HCT116 (cell line): ENCODE measurements at places on chromosomes 16 and 17.

DNA sequence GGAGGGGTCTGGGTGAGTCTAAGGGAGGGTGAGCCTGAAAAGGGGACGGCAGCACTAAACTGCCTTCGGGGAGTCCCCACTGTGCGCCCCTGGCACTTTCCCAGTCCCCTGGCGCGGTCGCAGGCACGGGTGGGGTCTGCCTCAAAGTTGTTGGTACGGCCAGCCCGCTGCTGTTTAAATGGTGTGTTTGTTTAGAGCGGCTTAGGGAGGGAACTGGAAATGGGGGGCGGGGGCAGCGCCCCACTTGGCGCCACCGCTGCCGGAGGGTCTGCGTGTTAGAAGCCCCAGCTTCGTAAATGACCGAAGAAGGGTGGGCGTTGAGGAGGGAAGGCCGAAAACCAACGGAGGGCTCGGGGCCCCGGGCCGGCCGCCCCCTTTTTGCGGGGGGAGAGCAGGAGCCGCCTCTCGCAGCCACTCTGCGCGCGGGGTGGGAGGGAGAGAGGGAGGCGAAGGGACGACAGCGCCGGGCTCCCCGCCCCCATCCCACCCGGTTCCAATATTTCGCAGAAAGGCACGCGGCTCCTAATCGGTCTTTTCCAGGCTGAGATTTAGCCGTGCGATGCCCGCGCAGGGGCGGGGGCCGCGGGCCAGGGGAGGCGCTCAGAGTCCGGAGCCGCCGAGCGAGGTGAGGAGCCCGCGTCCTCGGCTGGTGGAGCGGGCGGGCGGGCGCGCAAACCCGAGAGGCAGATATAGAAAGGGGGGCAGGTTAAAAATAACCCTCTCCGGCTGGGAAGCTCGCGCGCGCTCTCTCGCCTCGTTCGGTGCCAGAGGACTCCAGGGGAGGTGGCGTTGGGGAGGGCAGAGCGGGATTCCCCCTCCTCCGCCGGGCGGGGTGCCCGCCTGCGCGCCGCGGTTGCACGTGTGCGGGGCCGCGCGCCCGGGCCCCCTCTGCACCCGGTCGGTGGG is 54.9 kb downstream of the SREBF1 start:
- no peak for DNase-seq

- DNase-seq, result no peak
Measured at GRCh38 chr17:1810450-1811103, 19.1 kb downstream of the SMYD4 start.

DNA sequence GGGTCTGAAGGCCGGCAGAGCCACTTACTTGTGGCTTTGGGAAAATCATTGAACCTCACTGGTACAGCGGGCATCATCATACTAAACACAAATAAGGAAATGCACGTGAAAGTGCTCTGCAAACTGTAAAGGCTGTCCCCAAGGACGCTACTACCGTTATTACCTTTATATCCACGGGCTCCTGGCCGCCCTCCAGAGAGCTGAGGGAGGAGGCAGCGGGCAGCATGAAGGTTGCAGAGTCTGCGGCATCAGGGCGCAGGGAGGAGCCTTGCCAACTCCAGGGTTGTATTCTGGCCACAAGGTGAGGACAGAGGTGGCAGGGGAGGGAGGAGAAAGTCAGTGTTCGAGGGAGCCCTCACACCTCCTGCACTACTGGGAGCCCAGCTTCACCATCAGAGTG is 68.3 kb upstream of the GCSH start:
- no peak for DNase-seq

- DNase-seq, result no peak
Measured at GRCh38 chr17:33871720-33872540, 383.2 kb upstream of the CCL2 start.

DNA sequence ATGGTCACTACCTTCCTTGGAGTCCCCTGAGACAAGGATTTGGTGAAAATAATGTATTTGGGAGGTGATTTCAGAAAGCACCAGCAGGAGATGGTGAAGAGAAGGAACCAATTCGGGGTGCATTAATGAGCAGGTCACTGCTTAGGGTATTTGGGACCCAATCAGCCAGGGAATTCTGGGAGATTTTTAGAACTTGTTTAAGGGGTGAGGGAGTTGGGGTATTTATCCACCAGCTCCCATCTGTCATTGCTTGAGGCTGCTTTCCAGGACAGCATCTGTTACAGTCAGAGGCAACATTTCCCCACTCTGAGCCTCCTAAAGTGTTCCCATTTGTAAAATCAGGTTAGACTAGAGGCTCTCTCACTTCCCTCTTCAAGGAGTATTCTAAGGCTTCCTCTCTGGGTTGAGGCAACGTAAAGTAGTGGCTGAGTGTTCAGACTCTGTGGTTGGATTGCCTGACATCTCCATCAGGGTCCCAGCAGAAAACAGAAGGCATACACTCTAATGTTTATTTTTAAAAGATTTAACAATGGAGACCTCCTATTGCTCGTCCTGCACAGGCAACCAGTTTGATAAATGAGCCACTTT is 60.9 kb downstream of the CLEC19A start:
- no peak for DNase-seq

DNA sequence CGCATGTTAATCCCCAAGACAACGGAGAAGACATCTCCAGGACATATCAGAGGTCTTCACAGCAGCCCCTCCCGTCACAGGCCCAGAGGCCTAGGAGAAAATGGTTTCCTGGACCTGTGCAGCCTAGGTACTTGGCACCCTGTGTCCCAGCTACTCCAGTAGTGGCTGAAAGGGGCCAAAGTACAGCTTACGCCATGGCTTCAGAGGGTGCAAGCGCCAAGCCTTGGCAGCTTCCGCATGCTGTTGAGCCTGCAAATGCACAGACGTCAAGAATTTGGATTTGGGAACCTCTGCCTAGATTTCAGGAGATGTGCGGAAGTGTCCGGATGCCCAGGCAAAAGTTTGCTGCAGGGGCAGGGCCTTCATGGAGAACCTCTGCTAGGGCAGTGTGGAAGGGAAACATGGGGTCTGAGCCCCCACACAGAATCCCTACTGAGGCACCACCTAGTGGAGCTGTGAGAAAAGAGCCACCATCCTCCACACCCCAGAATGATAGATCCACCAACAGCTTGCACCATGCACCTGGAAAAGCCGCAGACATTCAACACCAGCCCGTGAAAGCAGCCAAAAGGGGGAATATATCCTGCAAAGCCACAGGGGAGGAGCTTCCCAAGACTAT is 159.3 kb upstream of the COX10 start:
- DNase-seq, result no peak

DNA sequence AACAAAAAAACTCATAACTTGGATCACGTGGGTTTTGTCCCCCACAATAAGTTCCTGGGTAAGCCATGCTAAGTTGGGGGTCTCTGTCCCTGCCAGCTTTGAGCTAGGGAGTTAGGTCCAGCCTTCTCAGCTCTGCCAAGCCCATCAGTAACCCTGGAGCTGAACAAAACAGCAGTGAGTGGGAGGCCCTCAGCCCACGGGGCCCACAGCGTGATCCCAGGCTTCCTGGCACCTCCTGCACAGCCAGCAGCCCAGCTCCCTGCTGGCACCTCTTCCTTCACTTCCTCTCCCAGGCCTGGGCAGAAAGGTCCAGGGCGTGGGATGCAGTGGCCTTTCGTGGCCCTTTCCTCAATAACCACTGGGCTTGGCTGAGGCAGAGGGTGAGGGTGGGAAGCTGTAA is 35.5 kb upstream of the CDC42EP4 start:
- no peak for DNase-seq

DNA sequence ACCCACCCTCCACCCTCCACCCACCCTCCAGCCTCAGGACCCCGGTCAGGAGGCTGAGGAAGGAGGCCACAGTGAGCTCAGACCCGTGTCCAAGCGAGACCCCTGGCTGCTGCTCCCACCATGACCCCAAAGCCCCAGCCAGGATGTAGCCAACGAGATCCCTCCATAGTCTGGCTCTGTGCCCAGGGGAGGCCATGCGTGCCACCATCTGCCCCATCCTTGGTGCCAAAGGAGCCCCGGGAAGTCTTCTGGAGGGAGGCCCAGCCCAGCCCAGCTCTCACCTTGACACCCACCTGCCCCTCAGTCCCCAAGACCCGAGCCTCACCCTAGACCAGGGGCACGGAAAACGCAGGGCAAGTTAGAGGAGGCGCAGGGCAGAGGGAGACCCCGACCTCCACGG is 34.2 kb downstream of the PIEZO1 start:
- DNase-seq, result no peak

DNA sequence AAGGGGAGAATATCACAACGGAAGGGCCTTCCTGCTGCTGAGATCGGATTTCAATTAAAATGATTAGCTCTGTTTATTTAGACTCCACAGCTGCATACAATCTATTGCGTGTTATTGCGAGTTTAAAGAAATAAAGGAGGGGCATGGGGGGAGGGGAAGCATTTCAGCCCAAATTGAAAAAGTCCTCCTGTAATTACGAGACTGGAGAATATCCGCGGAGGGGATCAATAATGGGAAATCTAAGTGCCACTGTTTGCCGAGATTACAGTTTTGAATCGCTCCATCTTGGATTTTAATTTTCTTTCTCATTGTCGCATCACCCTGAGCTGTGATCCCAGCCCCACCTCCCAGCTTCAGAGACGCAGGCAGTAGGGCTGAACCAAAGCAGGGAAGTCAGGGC is 15.7 kb upstream of the RPL38 start:
- no peak for DNase-seq

DNA sequence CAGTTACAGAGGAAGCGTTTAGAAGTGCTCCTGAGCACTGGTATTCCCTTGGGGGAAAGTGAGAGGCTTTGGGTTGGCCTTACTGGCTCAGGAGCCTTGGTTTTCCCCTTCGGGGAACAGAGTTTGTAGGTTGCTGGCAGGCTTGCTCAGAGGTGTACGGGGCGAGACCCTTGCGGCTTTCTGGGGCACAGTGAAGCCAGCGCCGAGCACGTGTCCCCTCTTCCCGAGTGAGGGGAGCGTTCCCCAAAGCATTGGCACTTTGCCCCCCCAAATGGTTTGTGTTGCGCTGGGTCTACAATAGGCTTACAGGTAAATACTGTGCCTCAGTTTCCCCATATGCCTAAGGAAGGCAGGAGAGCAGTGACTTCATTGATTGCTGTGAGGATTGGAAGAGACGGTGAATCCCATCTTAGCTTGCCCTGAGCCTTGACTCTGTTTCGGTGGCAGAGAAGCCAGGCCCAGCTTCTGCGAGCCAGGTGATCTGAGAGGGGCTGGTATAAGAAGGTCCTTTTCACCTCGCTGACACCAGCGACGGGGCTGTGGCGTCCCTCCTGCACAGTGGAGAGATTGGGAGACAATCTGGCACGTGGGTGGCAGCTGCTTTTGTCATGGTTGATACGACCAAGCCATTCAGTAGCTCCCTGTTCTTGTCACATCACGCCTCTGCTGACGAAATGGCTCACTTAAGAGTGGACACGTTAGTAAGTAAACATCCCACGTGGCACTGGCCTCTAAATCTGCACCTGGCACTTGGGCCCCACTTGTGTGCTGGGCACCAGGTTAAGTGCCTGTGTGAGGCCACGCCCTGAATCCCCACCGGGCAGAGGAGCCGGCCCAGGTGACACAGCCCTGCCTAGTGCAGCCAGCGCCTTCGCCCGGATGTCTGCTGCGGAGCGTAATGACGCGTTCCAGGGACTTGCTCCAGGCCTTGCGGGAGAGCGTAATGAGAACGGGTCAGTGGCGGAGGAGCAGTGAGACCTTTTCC is 55.0 kb downstream of the MEAK7 start:
- DNase-seq, result no peak

GRCh38 chr16:13234999-13235398 is 333.6 kb downstream of the SHISA9 start:
- DNase-seq, result no peak

DNA sequence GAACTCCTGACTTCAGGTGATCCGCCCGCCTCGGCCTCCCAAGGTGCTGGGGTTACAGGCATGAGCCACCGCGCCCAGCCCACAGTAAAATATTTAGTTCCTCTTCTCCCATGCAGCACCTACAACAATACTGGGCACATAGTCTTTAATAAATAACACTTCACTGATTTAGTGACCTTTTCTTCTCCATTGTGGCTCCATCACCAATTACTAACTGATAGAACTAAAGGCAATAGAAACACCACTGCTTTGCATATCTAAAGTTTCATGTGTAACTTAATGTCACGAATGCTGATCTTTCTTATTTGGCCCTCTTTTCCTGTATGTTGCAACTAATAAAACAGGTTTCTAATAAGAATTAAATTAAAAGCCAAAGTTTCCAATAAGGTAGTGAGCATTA is 38.9 kb downstream of the TRIM37 start:
- no peak for DNase-seq

DNA sequence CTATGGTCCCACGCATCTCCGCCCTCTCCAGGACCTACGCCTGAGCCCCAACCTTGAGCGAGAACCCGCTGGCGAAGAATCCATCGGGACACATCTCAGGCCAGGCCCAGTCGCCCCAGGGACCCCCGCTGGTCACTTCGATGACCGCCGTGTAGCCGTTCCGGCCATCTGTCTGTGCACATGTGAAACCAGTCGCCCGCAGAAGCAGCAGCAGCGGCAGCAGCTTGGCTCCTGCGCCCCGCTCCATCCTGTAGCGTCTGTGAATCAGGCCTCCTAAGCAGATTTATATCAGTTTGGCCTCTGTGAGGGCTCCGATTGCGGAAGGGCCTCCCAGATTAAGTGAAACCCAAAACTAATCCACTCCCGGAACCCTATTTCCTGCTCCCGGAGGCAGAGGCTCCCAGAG is at the start of gene VMO1:
Gene VMO1, minus strand, starts transcription at position 259 of the 406 bp plus-strand sequence. Its CDS starts 12 bp downstream, at position 247.
- DNase-seq, result no peak

- no peak for DNase-seq
Measured at GRCh38 chr16:23257682-23258081, 44.4 kb upstream of the SCNN1B start.

DNA sequence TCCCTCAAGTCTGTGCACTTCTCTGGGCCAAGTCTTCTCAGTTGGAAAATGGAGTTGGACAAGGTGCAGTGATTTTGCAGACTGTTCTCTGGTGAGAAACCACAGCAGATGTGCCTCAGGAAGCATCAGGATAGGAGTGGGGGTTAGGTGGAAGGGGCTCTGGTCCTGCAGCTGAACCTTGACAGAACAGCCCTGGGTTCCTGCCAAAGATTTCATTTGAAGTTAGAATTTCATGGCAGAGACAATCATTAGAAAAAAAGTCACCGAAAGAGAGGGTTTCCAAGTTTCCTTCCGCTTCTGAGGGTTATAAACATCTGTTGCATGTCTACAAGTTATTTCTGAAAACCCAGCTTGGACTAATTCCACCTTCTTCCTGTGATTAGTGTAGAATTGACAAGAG is 80.4 kb upstream of the IRX3 start:
- DNase-seq, result no peak

DNA sequence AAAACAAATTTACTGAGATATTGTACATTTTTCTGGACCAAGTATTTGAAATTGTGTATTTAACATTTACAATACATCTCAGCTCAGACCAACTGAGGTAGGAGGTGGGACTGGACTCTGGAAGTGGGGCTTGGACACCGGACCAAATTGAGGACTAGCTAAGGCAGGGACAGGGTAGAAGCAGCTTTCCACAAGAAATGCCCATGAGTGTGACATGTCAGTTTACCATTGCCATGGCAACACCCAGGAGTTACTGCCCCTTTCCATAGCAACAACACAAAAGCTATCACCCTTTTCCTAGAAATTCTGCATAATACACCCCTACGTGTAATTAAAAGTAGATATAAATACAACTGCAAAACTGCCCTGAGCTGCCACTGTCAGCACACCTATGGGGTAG is 191.5 kb upstream of the ASIC2 start:
- DNase-seq, result no peak

- no peak for DNase-seq
Measured at GRCh38 chr17:74605361-74605760, 13.3 kb upstream of the CD300LD start.

- no peak for DNase-seq
Measured at GRCh38 chr17:44749076-44749979, 9.5 kb upstream of the ADAM11 start.

GRCh38 chr17:17757391-17757791 is 76.1 kb downstream of the RAI1 start:
- no peak for DNase-seq
